ENCODE measurements at places on chromosomes 3 and 15. TPM values are rescaled to one million over a fixed set of nuclear protein-coding genes. Genes with fewer than 3 reads are reported as not detected.

DNA sequence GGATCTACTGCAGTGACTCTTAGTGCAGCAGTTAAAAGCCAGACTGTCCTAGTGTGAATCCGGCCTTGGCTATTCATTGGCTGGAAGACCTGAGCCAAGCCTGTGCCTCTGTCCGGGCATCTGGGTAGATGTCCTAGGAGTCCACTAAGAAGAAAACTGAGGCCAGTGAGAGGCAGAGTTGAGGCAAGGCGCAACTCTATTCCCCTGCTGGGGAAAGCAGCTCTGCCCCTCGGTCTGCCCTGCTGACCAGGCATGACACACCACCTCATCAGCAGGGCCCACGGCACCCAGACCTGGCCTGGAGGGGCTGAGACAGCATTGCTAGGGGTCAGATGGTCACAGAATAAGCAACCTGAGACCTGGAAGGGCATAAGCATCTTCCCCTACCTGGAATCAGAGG lies 46.7 kb upstream of the ABHD2 start:
- DNase-seq: no peak

DNA sequence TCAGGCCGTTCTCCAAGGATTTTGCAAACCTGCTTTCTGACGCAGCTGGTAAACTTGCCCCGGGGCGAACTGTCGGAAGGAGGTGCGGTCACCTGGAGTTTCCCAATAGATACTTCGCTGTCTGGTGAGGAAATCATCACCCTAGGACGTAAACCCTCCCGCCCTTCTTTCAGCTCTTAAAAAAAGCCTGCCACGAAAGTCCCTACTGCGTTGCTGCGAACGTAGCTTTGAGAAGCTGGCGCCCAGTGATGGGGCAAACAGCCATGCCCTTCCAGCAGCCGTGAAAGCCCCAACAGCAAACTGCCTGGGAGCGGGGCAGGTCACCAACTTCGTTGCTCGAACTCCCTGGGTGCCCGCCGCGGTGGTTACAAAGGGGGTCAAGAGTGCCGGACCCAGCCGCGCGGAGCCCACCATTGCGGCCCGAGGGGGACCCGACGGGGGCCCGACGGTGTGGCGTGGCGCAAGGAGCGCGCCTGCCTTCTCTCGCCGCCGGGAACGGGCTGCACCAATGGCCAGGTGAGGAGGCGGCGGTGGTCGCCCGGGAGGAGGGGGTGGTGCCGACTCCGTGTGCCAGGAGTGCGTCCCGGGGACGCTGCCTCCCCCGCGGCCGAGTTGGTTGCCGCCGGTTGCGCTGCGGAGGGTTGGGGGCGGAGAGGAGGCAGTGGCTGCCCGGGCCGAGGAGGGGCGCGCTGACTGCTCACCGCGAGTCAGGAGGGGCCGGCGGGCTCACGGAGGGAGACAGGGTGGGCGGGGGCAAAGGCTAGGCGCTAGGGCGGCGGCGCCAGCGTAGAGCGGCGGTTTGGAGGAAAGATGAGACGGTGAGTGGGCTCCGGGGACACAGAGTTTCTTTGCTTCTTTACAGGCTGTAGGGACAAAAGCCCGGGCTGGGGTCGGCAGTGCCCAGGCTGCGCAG lies at the start of gene PHLDB2:
Gene PHLDB2, plus strand, starts transcription at position 205 of the 913 bp plus-strand sequence. CDS start 24,813 bp downstream, outside the sequence.
- DNase-seq: peak; percentile 57

DNA sequence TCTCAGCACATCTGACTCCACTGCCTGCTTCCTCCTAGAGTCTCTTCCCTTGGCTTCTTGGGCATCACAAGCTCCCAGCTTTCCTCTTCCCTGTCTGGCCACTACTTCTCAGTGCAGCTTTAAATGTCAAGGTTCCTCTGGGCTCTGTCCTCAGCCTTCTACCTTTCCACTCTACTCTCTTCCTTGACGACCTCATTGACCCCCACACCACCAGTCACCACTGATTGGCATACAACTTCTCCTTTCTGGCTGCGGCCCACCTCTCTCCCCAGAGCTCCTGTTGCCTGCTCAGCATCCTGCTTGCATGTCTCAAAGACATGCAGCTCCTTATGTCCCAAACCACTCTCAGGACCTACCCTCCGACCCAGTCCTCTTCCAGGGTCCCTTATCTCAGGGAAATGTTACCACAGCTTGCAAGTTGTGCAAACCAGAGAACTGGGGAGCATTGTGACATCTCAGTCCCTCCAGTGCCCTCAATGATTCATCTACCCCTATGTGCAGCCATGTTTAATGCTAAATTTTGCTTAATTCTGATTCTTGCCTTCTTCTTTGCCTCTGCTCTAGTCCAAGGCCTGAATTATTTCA lies 49.9 kb downstream of the TRPM1 start:
- no peak for DNase-seq

- no peak for DNase-seq
Measured at GRCh38 chr3:33791477-33792166, 6.8 kb upstream of the PDCD6IP start.

The EBLN2 gene
- 1.7 TPM for total RNA-seq

Measured in epithelial cell of proximal tubule (primary cell).